ENCODE measurements at places on chromosomes 7 and 10.

- DNase-seq = no peak
- no peak overlapping the region for H3K27ac ChIP-seq
- H3K36me3 ChIP-seq = no peaks in the 10 kb centered on the region
- no peak overlapping the region for H3K4me3 ChIP-seq
- H3K27me3 ChIP-seq = no peaks in the 10 kb centered on the region
Measured at GRCh38 chr7:84855758-84856157, 331.1 kb downstream of the SEMA3D start.

DNA sequence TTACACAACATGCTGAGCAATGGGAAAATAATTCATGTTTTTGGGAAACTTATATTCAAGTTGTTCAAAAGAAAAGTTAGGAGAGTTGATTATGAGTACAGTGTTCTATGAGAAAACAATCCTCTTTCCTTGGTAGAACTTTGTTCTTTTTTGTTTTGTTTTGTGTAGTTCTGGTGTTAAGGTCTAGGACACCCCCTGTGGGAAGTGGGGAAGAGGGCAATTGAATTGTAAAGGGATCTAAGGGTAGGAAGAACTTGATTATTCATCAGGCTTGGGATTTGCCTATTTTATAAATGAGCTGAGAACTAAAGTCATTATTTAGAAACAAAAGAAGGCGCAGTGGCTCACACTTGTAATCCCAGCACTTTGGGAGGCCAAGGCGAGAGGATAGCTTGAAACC is 25.9 kb upstream of the CDK13 start:
- no peak overlapping the region for H3K4me3 ChIP-seq
- no peak overlapping the region for H3K27ac ChIP-seq
- H3K27me3 ChIP-seq = no peaks in the 10 kb centered on the region
- H3K36me3 ChIP-seq = no peaks in the 10 kb centered on the region

GRCh38 chr10:71093531-71093930 is 118.8 kb upstream of the UNC5B start:
- 0 out of 2 replicates have a peak, but pooled peaks cover 3% of the 10 kb centered on the region for H3K27me3 ChIP-seq
- H3K27ac ChIP-seq = no peak overlapping the region
- H3K36me3 ChIP-seq = no peaks in the 10 kb centered on the region
- no peaks in the 10 kb centered on the region for H3K4me1 ChIP-seq
- H3K4me3 ChIP-seq = no peak overlapping the region

DNA sequence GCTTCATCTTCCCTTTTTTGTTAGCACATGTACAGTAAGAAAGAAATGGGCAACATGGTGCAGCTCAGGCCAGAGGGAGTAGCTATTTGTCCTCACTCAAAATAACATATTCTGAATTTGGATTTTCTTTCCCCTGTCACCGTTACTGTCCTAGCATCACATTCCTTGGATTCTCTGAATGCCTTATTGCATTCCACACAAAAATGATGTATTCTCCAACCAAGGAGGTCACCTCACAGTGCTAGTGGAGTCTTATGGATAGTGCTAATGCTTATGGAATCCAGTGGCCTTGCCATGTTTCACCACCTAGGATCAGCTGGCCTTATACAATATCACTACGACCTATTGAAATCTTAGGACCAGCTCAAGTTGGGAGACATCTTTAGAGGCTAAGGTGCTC is 7.2 kb downstream of the PRSS58 start:
- no peaks in the 10 kb centered on the region for H3K4me1 ChIP-seq
- H3K27me3 ChIP-seq = no peaks in the 10 kb centered on the region
- H3K27ac ChIP-seq = no peak overlapping the region
- DNase-seq = no peak
- H3K4me3 ChIP-seq = no peak overlapping the region
- no peaks in the 10 kb centered on the region for H3K36me3 ChIP-seq

DNA sequence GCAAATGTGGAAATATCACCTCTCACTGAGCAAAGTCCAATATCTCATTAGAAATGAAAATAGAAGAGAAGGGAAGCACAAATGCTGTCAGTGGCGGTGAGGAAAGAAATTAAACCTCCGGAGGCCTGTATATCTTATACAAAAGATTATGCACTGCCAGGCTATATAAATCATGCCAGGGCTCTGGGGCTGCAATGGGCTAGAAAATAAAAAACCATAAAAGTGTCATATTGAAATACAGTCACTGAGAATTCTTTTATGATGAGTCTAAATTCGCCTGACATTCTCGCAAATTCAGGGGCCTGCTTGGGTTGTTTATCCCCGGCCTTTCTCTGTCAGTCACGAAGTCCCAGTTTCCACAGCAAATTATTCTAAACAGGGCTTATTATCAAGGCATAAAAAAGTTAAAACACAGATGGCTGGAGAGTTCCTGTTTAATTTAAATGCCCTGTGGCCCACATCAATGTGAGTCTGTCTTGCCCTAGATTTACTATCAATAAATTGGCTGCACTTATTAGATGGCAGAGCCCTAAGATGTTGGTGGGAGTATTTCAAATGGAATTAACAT is 193.8 kb downstream of the SNX10 start:
- H3K27me3 ChIP-seq = no peaks in the 10 kb centered on the region
- H3K27ac ChIP-seq = no peak overlapping the region
- no peaks in the 10 kb centered on the region for H3K36me3 ChIP-seq
- no peak overlapping the region for H3K4me3 ChIP-seq

DNA sequence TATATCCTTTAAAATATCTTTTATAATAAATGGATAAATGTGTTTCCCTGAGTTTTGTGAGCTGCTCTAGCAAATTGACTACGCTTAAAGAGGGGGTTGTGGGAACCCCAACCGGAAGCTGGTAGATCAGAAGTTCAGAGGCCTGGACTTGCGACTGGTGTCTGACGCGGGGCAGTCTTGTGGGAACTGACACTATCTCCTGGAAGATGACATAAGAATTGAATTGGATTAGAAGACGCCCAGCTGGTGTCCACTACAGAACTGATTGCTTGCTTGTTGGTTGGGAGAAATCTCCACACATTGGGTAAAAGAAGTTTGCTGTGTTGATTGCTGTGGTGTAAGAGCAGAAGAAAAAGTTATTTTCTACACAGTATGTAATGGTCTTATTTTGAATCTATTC is 51.1 kb upstream of the AHR start:
- no peak for DNase-seq
- no peaks in the 10 kb centered on the region for H3K36me3 ChIP-seq
- H3K4me3 ChIP-seq = no peak overlapping the region
- H3K27me3 ChIP-seq = no peaks in the 10 kb centered on the region
- no peaks in the 10 kb centered on the region for H3K4me1 ChIP-seq
